Lower leg skin (tissue), 4 donors: ENCODE measurements at places on chromosomes 5 and 9.

DNA sequence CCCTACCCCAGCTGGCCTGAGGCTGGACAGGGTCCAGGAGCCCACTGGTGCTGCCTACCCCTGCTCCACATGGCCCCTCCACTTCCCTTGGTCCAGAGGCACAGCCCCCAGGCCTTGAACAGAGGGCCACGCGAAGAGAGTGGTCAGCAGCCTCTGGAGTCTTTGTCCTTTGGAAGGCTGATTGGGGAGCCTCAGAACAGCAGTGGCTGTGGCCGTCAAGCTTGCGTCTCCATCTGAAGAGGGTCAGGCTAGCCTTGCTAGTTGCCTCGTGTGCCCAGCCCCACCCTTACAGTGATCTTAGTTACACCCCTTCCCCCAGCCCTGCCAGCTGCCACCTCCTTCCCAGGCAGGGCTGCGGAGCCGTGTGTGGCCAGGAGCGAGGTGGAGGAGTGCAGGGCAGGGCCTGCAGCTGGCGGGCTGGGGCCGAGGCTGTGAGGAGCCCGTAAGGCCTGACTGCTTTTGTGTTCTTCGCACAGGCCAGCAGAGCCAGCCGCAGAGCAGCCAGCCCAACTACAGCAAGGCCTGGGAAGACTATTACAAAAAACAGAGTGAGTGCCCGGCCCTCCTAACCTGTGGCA, 30.1 kb upstream of the PRDM12 start:
- peak; percentile 56 for DNase-seq

DNA sequence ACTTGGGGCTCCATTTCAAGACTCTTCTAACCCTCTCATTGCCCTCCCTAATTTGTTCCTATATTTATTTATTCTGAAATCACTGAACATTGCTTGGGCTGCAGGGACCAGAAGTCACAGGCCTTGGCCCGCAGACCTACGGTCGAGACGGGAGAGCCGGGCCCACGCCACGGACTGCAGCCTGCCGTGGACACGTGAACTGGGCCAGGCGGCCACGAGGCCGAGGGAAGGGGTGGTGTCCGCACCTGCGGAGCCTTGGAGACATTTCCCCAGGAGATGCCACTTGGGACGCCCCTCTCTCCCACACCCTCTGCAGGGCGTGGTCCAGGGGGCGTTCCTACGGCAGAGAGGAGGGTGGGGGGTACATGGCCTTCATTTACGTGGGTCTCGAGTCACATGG, 463.9 kb downstream of the ICE1 start:
- no peak for DNase-seq

- DNase-seq, result peak; percentile 52
These were observed 288.6 kb upstream of the DAB2 start for GRCh38 chr5:39713250-39713916.

DNA sequence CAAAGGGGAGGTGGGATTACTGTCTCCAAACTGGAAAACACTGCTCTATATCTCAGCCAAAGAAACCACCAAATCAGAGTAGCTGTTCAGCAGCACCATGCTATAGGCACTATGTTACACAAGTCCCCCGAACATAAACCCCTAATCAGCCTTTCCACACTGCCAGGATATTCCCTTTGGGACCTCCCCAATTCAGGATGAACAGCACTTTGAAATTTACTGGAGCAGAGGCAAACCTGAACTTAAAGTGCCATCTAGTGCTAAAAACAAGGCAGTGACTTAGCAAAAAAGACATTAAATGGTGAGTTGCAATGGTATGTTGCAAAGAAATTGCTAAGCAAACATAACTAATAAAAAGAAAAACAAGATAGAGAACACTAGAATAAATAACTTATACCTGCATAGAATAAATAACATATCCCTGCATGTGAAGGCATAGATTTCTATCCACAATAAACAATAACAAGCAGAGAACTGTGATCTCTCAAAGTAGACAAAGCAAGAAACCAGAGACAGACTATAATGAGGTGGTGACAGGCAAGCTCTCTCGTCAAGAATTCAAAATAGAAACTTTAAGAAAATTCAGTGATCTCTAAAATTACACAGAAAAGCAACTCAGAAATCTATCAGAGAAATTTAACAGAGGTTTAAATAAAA, 584.4 kb upstream of the ACO1 start:
- no peak for DNase-seq

DNA sequence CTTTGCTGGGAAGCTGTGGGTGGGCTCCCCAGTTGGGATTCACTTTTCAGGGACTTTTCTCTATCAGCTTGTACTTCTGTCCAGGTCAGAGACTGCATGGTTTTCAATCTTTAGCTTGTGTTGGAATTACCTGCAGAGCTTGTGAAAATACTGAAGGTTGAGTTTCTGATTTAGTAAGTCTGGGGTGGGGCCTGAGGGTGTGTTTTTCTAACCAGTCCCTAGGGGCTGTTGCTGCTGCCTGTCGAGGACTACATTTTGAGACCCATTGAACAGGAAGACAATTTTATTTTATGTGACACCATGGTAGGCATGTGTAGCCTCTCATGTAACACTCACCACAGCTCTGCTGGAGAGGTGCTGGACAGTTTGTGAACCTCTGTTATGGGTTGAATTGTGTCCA, 14.7 kb upstream of the MLANA start:
- no peak for DNase-seq

DNA sequence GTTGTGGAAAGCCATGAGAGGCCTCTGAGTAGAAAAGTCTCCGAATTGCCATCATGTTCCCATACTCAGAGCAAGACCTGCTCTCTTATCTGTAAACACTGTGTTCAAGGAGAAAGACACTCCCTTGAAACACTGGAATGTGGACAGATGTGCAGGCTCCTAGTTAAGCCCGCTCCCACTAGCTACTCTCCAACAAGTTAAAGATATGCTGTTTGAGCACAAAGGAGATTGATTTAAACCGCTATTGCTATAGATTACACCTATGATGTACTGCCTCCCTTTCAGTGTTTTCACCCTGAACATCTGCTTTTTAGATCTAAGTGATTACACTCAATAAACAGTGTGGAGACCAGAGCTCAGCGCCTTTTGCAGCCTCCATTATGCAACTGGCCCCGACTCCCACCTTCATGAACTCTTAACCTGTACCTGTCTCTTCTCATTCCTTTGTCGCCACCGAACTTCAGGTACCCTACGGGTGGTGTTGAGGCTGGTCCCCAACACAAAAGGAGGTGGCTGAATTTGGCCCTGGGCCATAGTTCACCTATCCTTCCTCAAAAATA, 47.5 kb downstream of the TMEM245 start:
- no peak for DNase-seq

DNA sequence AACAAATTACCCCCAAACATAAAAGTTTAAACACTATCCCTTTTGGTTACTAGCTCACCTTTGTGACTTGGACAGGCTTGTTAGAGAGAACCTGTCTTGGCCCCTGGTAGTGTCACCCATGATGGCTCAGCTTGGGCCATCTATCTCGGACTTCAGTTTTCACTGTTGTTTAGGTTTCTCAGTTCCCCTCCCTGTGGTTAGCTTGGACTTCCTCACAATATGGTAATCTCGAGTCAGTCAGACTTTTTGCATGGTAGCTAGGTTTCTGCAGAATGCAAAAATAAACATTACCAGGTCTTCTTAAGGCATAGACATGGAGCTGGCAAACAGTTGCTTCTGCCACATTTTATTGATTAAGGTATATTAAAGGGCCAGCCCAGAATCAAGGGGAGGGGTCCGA, 324.3 kb upstream of the RORB start:
- DNase-seq, result no peak

DNA sequence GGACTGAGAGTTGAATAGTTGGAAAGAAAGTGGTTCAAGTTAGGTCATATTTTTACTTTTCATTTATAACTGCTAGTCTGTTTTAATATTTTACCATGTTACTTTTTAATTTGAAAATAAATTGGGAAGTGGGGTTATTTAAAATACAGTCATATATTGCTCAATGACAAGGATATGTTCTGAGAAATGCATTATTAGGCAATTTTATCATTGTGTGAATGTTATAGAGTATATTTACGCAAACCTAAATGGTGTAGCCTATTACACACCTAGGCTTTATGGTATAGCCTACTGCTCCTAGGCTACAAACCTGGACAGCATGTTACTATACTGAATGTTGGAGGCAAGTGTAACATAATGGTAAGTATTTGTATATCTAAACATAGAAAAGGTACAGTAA, 5.2 kb downstream of the CCDC152 start:
- DNase-seq, result no peak

GRCh38 chr9:134062461-134063087, 5.3 kb downstream of the BRD3 start:
- DNase-seq, result no peak

GRCh38 chr9:77019926-77020412, 514 bp downstream of the FOXB2 start:
- DNase-seq, result no peak

DNA sequence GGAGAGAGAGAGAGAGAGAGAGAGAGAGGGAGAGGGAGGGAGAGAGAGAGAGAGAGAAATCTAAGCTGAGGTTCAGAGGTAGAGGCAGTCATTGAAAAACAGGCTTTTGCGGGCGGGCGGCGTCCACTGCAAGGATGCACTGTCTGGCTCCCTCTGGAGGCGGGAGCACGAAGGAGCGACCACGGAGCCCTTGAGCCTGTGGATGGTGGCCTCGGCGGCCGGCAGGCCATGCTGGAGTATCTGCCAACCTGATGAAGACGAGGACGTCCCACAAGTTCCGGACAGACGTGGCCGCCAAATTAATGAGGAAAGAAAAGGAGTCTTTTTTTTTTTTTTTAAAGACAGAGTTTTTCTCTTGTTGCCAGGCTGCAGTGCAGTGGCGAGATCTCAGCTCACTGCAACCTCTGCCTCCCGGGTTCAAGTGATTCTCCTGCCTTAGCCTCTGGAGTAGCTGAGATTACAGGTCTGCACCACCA, 2.2 kb upstream of the CCDC125 start:
- DNase-seq, result peak; percentile 74
